ENCODE measurements at places on chromosomes 7 and 10.

- DNase-seq, result no peak
These were observed 53.3 kb downstream of the DNAJB6 start for GRCh38 chr7:157389951-157390730.

DNA sequence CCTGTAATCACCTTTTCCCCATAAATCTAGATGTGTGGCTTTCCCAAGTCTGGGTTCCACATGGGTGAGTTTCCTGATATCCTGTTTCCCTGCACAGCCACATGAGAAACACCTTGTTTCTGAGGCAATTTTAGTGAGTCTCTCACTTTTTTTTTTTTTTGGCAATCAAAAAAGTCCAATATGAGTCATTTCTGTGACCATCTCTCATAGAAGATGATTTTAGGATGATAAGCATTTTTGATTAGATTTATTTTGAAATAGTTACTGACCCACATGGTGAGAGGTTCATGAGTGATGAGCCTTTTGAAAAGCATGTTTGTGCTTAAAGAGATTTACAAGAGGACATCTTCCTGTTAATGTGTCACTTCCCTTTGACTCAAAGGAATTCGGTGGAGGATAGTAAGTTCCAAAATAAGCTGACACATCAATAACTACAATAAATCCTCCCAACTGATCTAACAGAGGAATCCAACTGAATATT lies 464.0 kb downstream of the INHBA start:
- no peak for DNase-seq

DNA sequence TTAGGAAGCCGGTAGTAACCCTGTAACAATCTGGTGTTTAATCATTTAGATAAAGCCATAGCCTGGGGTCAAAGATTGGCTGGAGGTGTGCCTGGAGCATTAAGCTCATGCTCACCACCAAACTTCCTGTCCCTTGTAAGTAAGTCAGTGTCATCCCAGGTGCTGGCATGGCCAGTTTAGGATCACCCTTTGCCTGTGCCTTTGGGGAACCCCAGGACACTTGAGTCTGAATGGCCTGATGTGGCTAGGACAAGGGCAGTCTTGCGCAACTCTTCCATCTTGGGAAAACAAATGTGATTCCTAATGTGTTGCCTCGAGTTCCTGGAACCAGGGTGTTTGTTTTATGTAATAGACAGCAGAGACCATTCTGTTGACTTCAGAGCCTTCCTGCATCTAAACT lies 154.8 kb downstream of the GRK5 start:
- DNase-seq, result no peak

DNA sequence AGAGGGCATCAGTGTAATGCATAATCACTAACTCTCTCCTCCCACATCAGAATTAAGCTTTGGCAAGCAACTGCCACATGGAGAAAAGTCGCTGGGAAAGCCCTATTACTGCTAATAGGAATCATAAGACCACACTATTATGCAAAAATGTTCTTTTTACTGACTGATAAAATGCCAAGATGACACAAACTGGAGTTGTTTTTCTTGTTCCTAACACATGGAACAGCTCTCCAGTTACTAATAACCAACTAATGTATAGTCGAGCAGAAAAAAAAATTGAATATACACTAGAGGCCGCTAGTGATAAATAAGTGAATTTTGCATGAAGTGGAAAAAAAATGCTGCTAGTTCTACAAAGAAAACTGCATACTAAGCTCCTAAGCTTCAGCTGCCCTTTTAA lies 165.6 kb downstream of the TPK1 start:
- DNase-seq, result no peak

DNA sequence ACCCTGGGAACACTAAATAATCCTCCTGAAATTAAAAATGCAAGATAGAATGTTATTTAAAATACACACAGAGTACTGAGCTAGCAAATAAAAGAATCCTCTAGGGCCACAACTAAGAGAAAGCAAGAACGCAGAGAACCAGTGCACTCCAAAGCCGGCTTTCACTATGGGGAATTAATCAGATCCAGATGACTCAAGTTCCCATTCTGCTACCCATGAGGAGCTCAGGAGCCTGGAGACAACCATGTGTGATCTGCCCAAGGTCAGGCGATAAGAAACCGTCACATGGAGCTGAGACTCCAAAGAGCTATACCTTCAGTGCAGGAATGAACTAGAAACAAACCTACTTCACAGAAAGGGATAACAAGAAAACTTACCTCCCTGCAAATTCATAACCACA lies 19.5 kb upstream of the CYREN start:
- no peak for DNase-seq

GRCh38 chr7:119959811-119960210 lies 313.2 kb upstream of the KCND2 start:
- DNase-seq, result no peak

DNA sequence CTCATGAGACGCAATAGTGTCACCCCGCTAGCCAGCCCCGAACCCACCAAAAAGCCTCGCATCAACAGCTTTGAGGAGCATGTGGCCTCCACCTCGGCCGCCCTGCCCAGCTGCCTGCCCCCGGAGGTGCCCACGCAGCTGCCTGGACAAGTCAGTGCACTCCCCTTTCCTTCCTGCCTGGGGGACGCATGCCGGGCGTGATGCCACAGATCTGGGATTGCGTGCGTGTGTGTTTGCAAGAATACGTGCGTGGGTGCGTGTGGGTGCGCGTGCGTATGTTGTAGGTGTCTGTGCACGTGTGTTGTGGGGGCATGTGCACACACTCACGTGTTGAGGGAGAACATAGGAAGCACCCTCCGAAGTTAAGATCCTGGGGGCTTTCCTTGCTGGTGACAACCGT lies 23.5 kb downstream of the PFKFB3 start:
- DNase-seq, result no peak

All from stimulated activated CD4-positive, alpha-beta T cell treated with anti-CD3 and anti-CD28 coated beads, Interleukin-1b, Interleukin-23, amount 100 ng/mL, for 4 hours (primary cell).